ENCODE measurements at places on chromosomes 12 and 14.

DNA sequence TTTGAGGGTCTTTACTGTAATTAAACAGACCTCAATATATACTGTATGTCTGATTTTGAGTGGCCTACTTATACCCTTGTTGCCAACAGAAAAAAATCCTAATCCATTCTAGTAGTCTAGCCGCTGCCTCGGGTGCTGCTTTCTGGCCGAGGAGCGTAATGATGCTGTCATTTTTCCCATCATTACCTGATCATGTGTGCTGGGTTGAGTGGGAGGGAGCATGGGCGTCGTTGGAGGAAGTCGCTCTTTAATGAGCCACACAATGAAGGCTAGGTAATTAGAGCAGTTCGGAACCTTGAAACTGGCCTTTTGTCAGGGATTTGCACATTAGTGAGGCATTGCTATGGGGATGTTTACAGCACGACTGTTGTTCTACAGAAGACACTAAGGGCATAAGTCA is 76.1 kb upstream of the RFX4 start:
- no peak for DNase-seq

DNA sequence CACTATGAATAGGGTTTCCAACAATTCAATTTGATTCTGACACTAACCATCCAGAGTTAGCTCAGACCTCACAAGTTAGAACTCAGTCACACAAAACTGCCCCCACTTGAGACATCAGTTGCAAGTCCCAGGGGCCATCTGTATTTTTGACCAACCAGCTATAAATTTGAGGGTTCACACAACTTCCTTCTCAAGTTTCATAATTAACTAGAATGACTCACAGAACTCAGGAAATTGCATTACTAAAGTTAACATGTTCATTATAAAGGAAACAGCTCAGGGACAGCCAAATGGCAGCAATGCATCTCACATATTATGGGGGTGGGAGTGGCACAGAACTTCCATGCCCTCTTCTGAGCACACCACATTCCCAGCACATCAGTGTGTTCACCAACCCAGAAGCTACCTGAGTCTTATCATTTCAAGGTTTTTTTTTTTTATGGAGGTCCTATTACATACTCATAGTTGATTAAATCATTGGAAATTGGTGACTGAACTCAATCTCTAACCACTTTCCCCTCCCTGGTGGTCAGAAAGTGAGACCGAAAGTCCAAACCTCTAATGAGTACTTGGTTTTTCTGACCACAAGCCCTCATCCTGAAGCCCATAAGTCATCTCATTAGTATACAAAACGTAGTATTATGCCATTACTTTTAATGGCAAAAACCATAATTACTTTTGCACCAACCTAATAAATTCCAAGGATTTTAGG is 1721.5 kb upstream of the SEL1L start:
- DNase-seq = no peak

DNA sequence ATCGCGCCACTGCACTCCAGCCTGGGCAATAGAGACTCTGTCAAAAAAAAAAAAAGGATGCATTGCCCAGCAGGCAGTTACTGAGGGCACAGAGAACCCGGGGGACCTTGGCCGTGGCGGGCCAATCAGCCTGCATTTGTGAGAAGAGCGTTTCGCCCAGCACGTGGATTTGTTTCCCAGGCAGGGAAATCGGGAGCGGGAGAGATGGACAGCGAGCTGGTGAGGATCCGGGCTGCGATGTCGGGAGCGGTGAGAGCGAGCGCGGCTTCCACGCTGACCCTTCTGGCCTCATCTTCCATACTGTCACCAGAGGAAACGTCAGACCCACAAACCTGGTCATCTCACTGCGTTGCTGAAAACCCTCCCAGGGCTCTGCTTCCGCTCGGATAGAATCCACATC is 123.5 kb downstream of the RIMBP2 start:
- DNase-seq = no peak

DNA sequence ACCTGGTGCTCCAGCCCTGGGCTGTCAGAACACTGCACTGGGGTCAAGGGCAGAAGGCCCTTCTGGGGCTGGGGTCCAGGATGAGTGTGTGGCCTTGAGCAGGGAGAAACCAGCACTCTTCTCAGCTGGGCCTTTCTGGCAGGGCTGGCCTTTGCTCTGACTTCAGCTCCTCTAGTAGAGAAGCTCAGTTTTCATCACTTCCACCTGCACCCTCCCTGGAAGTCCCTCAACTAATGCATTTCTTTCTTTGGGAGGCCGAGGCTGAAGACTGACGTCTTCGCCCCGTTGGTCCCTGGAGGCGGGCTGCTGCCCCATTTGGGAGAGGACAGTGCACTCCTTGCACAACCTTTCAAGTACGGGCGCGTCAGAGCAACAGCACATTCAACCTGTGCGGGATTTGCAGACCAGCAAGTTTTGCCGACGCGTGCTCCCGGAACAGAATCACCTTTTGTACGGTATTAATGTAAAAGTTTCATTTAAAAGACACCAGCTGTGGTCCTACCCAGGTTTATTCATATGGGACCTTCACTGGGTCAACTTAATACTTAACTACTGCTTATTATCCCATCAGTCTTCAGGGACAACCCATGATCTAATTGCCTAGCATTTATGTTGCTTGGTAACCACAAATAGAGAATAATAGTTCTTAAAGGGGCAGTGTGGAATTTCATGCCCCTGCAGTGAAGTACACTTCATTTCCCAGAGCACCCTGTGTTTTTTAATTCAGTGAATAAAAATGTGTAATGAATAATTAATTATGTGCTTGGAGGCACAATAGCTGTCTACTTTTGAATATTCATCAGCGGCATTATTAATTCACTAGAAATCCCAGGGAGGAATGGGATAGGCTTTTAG is 134.8 kb upstream of the VRK1 start:
- DNase-seq = peak; percentile 7

DNA sequence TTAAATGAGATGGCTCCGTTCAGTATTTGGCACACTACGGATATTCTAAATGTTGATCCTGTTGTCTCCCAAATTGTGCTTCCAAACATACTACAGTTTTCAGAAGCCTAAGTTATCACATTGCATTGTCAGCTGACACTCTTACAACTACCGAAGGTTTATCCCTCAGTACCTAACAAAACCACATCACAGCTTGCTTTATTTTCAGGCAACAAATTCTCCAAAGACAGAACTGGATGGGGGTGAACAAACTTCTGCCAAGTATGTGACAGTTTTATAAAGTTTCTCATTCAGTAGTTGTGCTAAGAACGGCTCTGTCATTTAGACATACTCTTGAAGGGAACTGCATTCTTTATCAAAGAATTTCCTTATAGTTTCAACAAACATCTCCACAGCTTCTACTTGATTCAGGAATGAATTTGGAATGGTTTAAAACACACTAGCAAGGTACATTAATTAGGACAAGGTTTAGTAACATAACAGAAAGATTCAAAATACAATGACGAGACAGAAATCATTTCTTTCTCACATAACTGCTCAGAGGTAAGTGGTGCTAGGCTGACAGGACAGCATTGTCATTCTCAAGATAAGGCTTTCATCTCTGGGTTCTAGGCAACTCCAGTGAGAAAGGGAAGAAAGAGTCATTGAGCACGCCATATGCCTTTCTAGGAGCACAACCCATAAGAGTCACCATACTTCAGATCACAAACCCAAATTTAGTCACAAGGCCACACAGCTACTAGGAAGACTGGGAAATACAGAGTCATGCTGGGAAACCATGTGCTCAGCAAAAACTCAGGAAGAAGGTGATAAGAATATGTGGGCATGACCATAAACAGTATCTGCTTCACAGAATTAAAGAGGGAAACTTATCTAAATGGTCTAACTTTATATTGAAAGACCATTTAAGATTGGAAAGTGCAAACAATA is 100.7 kb downstream of the DUSP6 start:
- DNase-seq = no peak

GRCh38 chr12:106855221-106855758 is 80.8 kb downstream of the RIC8B start:
- DNase-seq = no peak

DNA sequence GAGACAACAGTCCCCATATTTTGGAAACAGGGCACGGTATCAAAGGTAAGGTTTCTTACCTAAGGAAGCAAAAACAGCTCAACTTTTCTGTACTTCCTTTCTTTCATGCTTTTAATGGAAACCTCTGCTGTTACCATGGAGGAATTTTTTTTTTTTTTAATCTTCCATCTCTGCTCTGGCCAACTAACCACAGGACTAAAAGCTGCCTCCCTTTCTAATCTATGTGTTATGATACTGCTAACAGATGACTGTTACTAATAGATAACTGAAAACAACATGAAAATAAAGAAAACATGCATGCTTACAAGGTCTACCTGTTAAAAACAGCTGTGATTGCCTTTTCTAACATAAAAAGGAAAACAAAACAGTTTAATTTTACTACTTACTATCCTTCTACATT is 168.4 kb downstream of the SOX5 start:
- DNase-seq = no peak

DNA sequence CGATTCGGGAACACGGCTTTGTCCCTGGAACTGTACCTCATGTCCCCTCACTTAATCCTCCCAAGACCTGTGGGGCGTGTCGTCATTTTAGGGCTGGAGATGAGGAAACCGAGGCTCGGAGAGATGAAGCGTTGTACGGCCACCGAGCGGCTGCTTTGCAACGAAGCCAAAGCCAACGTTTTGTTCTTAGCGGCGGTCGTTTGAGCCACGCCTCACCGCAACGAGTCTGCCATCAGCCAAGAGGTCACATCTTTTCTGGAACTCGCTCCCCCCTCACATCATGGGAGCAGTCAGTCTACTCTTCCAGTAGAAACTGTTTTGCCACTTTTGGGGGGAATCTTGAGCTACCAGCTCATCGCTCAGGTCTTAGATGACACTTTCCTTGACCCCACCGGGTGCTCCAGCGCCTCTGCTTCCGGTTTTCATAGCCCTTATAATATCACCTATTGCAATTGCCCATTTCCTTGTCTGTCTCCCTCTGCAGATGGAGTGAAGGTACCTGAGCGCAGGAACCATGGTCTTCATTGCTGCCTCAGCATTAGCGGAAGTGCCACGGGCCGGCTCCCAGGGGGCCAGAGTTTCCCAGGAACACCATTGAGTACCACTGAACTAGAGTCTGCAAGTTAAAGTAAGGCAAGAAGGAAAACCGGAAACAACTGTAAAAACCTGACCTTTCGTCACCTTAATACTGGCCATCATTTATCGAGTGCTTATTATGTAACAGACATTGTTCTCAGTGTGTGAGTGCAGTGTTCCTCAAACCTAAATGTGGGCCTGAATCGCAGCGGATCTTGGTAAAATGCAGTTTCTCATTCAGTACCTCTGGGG is 19.6 kb downstream of the NINJ2 start:
- DNase-seq = no peak

DNA sequence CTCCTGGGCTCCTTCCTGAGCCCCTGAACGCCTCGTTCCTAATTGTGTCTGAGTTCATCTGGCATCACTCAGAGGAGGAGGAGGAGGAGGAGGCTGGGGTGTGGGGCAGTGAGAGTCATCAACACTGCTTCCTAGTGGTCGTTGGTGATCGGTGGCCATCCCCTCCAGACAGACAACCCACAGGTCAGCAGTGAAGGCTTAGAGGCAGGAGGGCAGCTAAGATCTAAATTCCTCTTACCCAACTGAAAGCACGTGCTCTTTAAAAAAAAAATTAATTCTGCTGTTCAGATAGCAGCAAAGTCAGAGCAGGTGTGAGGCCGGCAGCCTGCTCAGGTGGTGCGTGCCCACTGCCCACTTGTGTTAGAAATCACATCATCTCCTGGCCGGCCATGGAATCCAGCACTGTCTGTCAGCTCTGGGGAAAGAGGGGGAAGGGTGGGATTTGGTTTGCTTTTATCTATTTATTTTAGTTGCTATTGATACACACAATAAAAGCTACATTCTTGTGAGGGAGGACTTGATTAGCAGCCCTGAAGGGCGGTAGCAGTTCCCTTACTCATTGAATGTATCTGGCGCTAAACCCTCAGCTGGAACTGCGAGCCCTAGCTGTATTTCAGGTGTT is 46.6 kb downstream of the PPP2R5C start:
- DNase-seq = no peak

GRCh38 chr14:85907536-85907935 is 377.6 kb downstream of the FLRT2 start:
- DNase-seq = no peak

DNA sequence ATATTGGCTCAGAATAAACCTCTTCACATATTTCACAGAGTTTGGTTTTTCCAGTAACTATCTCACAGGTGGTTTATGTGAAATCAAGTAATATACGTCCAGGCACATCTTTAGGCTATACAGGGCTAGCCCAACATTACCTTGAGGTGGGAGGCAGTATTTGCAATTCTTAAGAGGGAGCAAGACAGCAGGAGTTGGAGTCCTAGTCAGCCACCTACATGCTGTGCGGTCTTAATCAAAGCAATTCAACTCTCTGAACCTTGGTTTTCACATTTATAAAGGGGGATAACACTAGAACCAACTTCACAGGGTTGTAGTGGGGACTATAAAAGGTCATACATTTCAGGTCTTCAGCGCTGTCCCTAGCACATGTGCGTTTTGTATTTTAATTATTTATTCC is 73.5 kb upstream of the FICD start:
- no peak for DNase-seq

DNA sequence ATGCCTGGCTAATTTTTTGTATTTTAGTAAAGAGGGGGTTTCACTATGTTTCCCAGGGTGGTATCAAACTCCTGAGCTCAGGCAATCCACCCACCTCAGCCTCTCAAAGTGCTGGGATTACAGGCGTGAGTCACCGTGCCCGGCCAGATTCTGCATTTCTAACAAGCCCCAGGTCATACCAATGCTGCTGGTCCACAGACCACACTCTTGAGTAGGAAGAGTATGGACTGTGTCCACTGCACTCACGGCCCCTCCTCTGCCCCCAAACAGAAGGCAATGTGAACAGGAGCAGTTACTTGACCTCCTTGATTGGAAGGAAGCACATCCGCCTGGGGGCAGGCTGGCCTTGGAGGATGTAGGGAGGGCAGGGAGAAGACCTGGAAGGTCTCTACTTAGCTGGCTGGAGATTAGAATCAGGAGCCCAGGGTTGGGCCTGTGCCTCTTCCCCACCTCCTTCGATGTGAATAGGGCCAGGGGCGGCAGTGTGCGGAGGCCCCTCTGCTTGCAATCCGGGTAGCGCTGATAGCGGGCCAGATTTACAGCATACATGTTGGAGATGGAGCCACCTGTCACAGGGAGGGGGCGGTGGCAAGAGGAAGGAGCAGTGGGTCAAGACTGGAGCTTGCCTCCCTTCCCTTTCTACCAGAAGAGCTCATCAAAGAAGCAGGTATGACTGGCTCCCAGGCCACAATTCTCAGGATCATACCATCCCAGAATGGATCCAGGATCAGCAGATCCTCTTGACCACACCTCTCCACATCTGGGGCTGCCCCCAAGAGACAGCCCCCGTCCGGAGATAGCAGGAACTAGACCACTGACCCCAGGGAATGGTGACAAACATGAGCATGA is 9.4 kb upstream of the ZNF740 start:
- no peak for DNase-seq
